Colonic mucosa (tissue), 4 donors: ENCODE measurements at places on chromosomes 6 and 20.
A peak's percentile ranks its signal among the peaks of the same experiment; 100 is the strongest.

DNA sequence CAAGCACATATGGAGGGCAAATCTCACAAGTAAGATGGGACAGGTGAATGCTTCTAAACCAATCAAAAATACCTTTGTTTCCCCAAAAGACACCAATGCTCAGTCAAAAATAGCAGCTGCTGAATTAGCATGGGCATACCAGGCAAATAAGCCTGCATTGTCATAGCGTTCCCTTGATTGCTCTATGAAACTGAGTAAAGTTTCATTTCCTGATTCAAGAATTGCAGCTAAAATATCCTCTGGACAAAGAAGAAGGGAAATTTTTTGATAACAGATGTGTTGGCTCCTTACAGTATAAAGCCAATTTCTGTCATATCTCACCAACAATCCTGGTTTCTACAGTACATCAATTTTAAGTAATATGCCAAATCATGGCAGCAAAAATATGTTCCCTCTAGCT lies 3.3 kb upstream of the TMEM14A start:
- no peak for DNase-seq

GRCh38 chr6:140830666-140831065 lies 1302.1 kb upstream of the GJE1 start:
- DNase-seq: no peak

DNA sequence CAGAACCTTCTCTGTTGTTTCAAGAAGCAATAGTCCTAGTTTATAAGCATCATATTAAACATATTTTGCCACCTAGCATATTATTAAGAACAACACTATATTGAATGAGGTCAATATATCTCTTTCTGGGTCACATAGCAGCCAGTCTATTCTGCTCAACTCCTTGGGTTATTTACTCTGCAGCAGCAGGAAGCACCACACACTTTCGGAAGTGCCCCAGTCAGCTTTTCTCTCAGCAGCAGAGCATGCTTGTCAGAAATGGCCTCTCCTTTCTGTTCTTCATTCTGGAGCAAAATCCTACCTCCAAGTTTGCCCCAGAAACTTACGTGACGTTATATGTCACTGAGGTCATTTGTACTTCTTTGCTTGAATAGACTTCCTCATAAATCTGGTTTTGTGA lies 22.7 kb downstream of the CFAP206 start:
- no peak for DNase-seq

GRCh38 chr6:159311618-159312017 lies 142.4 kb downstream of the FNDC1 start:
- no peak for DNase-seq

GRCh38 chr6:151993364-151993763 lies 185.9 kb downstream of the ESR1 start:
- DNase-seq: no peak

- no peak for DNase-seq
These were observed 10.2 kb upstream of the FOXC1 start for GRCh38 chr6:1599469-1599868.

GRCh38 chr6:6741264-6741663 lies 152.7 kb downstream of the LY86 start:
- DNase-seq: no peak

DNA sequence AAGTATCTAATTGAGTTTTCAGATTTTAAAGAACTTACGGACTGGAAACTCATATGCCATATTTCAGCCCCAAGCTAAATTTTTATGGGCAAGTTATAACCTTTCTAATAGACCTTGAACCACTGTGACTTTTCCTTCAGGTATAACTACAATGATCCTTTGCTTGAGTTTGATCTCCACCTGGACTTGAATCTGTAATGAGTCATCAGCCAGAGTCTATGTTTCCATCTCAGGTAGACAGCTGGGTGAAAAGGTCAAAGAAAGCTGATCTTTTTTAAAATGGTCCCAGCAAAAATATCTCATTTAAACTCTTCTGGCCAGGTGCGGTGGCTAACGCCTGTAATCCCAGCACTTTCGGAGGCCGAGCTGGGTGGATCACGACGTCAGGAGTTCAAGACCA lies 88.4 kb upstream of the SGK1 start:
- no peak for DNase-seq

DNA sequence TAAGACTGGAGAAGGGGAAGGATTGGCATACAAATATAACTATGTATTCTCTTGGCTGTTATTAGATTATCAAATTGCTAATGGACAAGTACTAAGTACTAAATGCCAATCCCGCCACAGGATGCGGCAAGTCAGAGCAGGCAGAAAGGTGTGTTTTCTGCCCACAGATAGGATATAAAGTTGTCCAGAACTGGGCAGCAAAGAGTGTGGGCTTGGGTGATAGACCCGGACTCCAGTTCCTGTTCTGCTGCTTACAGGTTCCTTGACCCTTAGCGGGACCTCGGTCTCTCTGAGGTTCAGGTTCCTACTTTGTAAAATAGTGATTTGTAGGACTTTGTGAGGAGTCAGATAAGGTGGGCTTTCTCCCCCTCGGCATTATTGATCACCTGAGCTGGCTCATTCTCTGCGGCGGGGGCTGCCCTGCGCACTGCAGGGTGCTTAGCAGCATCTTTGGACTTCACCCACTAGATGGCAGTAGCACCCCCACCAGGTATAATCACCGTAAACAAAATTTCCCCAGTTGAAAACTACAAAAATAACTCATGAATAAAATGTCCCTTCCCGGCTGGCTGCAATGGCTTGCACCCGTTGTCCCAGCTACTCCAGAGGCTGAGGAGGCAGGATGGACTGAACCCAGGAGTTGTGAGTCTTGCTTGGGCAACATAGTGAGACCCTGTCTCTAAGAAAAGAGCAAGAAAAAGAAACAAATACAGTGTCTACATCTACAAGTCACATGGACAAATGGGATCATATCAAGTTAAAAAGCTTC lies 193.1 kb downstream of the DOK5 start:
- DNase-seq: no peak

DNA sequence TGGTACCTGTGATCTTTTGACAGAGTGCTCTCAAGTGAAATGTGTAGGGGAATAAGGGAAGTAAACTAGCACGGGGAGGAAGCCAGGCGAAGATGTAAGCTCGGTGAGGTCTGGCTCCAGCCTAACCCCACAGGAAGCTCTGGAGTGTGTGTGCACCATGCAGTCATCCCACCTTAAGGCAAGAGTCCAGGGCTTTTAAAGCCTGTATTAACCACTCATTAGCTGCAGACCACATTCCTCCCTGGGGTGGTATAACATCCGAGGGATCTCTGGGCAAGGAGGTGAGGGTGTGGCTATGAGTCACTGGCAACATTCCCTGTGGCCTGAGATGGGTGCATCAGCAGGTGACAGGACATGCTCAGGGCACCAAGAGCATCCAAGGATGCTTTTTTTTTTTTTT lies 12.5 kb upstream of the RANBP9 start:
- no peak for DNase-seq

GRCh38 chr6:73240730-73241129 lies 15.4 kb upstream of the KHDC1L start:
- DNase-seq: no peak

DNA sequence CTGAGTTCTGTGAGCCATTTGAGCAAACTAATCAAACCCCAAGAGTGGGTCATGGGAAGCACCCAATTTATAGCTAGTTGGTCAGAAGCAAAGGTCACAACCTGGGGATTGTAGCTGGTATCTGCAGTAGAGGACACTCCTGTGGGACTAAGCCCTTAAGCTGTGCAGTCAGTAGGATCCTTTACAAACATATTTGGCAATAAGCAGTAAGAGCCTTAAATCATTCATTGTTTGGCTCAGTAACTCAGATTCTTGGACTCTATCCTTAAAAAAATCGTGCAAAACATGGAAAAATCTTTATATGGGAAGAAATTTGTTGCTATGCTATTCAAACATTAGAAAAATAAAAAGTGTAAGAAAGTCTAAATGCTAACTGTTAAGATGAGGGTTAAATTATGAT lies 29.9 kb downstream of the FRK start:
- no peak for DNase-seq

DNA sequence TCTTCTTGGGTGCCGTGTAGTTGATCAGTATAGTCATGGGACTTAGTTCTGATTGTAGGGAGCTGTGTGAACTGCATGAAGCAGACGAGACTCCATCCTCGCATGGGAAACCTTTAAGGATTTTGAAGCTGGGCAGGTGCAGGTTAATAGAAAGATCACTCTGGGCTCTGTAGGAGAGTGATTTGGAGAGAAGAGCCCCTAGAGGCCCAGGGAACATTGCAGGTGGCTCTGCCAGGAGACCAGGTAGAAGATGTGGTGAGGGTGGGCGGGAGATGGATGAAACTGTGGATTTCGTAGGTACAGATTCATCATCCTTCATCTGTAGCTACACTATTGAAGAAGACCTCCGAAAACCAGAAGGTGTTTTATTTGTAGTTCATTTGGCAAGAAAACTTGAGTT lies 53.3 kb downstream of the UTRN start:
- no peak for DNase-seq

GRCh38 chr20:51036226-51036625 lies 13.3 kb upstream of the KCNG1 start:
- no peak for DNase-seq

DNA sequence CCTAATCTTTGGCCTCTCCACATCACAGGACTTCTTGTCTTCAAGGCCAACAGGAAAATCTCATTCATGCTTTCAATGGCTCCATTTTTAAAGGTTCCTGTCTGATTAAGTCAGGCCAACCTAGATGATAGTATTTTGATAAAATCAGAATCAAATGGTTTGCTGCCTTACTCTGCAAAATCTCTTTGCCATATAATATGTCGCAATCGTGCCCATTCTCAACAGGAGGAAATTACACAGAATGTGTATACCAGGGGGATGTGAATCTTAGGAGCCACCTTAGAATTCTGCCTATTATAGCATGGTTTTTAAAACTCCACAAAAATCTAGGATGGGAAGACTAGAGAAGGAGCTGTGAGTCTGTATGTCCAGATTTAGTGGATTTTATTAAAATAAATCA lies 612.9 kb upstream of the MAN1A1 start:
- DNase-seq: no peak

- no peak for DNase-seq
These were observed 59.4 kb downstream of the TRMT6 start for GRCh38 chr20:5890773-5891441.

DNA sequence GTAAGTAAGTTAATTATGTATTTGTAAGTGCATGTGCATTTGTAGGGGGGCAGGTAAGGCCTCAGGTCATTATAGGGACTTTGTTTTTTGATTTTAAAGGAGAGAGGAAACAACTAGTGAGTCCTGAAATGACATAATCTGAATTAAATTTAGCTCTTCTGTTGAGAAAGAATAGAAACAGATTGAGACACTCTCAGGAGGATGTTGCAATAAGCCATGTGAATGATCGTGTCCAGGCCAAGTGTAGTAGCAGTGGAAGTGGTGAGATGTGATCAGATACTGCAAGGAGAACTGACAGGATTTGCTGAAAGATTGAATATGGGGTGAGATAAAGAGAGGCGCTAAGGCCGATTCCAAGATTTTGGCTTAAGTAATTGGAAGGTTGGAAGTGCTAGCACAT lies 2.6 kb upstream of the CENPW start:
- DNase-seq: no peak

- no peak for DNase-seq
These were observed 13.3 kb downstream of the SLA2 start for GRCh38 chr20:36632487-36633284.

DNA sequence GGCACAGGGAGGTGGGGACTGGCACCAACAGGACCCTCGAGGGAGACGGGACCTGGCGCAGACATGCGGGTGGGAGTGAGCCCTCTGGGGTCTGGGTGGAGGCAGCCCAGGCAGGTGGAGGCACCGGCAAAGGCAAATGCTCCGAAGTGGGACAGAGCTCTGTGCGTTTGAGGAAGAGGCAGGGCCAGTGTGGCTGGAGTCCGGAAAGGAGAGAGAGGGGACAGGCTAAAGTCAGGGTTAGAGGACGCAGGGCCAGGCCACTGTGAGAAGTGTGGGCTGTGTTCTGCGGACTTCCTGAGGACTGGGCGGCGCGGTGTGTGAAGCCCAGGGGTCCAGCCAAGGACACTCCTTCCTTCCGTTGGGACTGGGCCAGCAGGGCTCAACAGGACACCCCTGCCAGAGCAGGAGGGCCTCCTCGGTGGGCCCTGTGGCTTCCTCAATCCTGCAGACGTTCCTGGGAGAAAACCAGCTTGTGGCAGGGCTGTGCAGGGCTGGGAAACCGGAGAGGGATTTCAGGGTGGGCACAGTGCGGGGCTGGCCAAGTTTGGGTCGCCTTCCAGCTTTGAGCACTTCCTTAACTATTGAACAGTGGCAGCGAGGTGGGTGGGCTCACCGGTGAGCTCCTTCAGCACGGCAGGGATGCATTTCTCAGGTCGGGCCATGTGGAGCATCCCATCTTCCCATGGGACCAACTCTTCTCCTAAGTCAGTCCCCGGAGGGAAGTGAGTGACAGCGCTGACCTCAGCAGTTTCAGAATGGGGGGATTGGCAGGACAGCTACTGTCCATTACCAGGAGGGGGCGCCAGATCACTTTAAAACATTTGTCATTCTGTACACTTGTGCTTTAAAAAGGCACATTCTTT lies 22.5 kb downstream of the MOCS3 start:
- DNase-seq: peak; percentile 74

DNA sequence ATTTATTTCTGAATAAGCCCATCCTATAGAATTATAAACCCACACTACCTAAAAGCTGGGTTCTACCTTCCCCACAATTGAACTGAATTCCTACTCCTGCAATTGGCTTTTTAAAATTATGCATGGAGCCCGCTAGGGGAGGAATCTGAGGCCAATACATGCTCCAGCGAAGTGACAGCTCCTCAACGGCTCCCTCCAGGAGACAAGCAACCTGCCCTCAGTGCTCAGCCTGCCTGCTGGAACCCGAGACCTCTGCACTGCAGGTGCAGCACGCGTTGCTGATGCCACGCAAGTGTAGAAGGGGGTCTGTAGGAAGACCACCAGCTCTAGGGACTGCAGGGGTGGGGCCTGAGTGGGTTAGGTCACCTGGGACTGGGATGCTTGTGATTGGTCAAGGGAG lies 170.2 kb upstream of the CDYL start:
- no peak for DNase-seq

- DNase-seq: no peak
These were observed 4.8 kb downstream of the EDN1 start for GRCh38 chr6:12294851-12295536.

- no peak for DNase-seq
These were observed 552.2 kb downstream of the TFAP2A start for GRCh38 chr6:9862603-9863167.

- no peak for DNase-seq
These were observed 152.1 kb downstream of the KHDC1L start for GRCh38 chr6:73073238-73073637.

DNA sequence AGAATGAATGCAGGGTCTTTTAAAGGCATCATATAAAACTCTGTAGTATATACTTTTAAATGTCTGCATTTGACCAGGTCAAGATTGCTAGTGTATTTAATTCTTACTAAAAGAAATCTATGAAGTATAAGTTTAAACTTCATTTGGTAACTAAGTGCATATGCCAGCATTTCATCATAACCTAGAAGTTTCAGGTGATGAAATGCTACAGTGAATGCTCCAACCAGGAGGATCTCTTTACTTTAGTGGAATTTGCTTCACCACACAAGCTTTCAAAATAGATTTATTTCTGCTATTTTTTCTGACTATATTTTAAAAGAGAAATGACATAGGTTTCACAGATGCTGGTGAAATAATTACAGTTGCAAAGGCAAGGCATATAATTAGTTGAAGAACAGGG lies 141.9 kb downstream of the HIVEP2 start:
- no peak for DNase-seq
